ENCODE measurements at places on chromosomes 2 and 18.

GRCh38 chr2:240711701-240712100, 20.0 kb downstream of the AQP12A start:
- no peak for DNase-seq

GRCh38 chr2:97932975-97933662, 62.6 kb downstream of the TMEM131 start:
- DNase-seq, result no peak

- DNase-seq, result no peak
Observed at GRCh38 chr2:41116106-41116797, 664.4 kb upstream of the SLC8A1 start.

GRCh38 chr2:155997538-155997937, 335.0 kb downstream of the NR4A2 start:
- no peak for DNase-seq

GRCh38 chr2:222976521-222977061, 75.4 kb upstream of the KCNE4 start:
- no peak for DNase-seq

DNA sequence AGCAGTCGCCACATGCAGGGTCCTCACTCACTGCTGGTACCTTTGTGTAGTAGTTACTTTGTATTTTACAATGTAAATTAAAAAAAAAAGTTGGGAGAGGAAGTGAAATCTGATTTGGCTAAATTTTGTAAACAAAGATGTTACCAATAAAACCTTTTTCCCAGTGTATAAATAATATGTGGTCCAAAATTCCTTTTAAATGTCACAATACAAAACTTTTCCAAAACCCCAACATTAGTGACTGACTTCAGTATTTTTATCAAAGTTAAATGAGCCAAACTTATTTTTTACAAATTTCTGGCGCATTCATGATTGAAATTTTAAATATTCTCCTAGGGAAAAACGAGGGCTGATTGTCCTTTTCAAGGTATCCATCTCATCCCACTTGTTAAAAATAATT, 239.9 kb downstream of the AGAP1 start:
- no peak for DNase-seq

GRCh38 chr2:27915191-27915590, 24.7 kb downstream of the BABAM2 start:
- DNase-seq, result no peak

DNA sequence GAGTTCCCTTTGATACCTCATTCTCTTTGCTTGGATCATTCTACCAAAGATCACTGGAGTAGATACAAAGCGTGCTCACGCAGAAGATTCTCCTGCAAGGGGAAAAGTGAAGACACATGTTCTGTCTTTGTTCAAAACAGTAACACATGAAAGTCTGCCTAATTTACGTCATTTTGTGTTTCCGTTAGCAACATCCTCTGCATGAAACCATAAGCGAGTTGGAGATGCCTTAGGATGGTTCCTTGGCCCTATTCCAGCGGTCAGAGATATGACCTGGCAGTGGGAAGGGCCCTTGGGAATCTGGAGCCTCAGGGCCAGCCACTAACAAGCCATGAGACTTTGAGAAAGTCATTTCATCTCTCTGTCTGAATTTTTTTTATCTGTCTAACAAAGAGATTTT, 180.9 kb upstream of the TWIST2 start:
- DNase-seq, result no peak

DNA sequence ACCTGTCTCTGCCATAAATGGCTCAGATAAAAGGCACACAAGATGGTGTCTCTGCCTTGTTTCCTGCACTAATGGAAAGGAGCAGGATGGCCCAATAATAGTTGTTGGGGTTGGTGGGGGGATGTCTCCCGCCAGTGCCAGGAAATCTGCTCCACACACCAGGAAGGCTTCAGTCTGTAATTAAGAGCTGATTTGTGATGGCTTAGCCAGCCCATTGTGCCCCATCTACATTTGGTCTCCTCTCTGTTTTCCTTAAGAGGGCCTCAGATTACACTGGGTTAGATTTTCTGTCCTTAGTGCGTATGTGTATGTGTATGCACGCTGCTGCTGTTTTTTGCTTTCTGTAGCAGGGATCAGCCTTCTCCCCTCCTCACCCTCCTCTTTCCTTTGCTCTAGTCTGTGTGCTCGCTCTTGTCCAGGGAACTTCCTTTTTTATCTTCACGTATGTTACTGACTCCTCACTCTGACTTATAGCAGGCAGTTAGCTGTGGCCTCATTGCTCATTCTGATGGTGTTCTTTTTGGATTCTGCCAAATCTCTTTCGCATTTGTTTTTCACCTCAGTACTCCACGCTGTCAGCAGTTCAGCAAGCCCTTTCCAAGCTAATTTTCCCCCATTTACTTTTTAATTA, 33.4 kb upstream of the MGAT5 start:
- no peak for DNase-seq

DNA sequence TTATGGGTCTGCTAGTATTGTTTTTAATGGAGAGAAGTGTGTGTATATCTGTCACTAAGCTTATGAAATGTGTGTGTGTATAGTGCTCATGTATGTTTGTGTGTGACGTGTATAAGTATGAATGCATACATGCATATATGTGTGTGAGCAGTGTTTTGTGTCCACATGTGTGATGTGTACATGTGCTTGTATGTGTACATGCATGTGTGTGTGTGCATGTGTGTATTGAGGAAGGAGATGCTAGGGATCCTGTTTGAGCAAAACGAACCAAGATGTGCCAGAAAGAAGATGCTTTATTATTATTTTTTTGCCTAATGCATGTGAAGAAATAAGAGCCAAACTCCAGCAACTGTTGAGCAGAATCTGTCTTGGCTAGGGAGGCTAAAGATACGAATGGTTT, 301.3 kb upstream of the SKOR2 start:
- DNase-seq, result no peak

- no peak for DNase-seq
Observed at GRCh38 chr2:191103774-191104173, 47.0 kb downstream of the STAT4 start.

DNA sequence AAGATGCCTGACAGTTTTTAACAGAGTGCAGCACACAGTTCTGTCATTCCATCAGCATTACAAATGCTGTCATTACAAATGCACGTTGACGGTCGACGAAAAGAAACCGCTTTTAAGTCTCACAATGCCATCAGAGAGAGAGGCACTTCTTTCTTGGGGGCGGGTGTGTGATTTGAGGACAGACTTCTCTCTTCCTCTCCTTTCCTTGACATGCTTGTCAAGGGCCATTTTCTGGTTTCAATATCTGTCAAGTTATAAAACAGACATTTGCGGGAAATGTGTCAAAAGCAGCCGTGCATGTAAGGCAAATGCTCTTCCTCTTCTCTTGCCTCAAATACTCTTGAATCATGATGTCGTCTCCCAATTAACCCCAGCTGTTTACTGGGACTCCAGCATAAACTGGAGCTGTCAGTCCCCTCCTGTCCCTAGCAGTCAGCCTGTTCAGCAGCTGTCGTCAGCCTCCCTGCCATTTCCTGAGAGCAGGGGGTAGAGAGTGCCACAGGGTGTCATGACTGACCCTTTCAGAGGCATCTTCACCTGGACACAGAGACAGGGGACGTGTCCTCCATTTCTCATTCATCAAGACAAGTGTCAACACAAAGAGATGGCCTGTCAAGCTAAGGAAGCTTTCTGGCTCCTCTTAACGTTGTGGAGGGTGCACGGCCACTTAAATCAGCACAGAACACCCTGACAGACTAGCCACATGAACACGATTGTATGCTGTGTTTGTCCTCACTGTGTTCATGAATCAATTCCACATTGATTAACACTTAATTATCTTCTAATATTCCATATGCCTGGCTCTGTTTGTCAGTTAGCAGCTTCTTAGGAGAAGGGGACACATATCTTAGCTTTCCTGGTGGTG, 305.4 kb upstream of the RAB6C start:
- no peak for DNase-seq

DNA sequence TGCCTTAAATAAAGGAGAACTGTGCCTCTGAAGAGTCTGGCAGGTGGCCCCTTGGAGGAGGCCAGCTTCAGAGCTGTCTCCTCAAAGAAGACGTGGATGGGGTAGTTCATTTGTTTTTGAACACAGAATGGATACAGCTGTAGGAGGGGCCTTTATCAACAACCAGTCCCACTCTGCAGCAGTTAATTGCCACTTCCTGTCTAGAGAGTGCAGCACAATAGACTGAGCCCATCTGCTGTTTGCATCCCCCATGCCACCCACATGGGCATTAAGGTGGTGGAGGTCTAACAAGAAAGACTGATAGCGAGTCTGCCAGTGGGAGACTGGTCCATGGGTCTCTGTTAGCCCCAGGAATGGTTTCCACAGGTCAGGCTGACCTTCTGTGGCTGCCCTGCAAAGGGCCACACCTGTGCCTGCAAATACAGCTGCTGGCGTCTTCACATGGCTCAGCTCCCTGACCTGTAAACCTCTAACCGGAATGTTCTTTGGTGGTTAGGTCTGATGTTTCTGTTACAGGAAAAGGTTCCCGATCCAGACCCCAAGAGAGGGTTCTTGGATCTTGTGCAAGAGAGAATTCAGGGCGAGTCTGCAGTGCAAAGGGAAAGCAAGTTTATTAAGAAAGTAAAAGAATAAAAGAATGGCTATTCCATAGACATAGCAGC, 153.3 kb upstream of the ITGA6 start:
- no peak for DNase-seq

DNA sequence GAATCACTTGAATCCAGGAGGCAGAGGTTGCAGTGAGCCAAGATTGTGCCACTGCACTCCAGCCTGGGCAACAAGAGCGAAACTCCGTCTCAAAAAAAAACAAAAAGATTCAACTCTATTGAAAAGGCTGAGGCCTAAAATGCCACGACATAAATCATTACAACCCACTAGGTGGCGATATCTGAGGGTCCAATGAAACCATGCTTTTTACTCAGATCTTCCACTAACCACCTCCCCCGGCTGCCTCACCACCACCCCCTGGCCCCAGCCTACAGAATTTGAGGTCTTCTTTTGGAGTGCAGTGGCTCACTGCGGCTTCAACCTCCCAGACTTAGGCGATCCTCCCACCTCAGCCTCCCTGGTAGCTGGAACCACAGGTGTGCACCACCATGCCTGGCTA, 57.5 kb downstream of the AP1S3 start:
- DNase-seq, result peak; percentile 26

DNA sequence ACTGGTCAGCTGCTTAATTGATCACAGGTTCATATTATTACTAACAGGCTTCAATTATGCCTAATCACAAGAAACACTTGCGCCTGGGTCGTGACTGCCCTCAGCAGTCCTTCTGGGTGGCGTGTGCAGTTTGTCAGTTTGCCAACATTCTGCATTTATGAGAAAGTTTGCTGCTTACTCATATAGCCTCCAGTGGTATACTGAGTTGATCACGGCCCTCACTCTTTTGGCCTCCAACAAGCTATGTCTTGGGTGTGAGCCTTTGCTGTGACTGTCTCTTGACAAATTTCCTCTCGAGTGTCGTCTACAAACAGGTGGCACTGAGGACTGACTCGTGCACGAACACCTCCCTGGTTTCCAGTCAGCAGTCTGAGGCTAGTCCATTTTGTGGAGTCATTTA, 27.3 kb downstream of the DCDC2C start:
- no peak for DNase-seq

DNA sequence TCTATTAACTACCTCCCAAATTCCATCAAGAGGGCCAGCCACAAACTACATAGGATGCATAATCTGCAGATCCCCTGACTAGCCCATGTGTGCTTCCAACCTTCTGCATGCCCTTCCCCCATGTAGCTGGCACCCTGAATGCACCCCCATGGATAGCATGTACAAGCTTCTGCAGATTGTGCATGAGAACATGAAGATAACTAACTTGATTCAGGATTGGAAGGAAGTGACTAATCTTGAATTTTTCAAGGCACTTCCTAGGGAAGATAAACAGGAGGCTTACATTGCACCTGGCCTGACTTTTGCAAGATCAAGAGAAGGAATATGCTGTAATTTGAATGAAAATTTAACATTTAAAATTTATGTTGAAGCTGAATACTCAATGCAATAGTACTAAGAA, 66.7 kb downstream of the CDC42EP3 start:
- DNase-seq, result no peak

DNA sequence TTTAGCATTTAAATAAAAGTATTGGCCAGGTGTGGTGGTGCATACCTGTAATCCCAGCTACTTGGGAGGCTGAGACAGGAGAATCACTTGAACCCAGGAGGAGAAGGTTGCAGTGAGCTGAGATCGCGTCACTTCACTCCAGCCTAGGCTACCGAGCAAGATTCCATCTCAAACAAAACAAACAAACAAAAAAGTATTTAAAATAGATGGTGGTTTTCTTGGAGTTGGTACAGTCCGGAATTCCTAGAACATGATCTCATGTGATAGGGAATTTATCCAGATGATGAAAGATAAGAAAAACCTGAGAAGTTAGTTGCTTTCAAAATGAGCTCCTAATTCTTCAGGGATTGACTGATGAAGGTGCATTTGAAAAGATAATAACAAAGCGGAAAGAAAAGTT, 62.0 kb downstream of the BIRC6 start:
- no peak for DNase-seq

DNA sequence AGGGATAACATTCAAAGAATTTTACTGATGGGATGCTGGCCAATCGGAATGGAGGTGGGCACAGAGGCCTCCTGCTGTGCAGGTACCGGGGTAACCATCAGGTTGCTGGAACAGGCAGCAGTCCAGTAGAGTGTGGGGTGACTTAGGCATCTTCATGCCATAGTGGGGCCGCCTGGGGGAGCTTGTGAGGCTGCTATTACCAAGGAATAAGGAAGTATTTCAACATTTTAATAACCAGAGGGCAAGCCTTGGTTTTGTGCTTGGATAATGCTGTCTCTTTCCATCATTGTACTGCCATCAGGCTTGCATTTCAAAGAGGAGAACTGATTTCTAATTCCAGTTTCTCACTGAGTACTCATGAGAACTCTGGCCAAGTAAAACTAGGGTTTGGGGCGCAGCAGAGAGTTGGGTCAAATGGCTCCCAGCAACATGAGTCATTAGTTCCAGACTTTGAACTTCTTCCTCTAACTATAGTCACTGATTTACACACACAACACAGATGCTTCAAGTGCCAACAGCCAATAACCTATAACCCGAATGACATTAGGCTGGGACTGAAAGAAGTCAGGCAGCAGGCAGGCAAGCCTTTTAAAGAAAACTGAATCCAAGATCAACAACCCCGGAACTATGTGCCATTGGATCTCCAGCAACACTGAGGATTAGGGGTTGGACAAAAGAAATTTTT, 56.1 kb upstream of the FHL2 start:
- no peak for DNase-seq

DNA sequence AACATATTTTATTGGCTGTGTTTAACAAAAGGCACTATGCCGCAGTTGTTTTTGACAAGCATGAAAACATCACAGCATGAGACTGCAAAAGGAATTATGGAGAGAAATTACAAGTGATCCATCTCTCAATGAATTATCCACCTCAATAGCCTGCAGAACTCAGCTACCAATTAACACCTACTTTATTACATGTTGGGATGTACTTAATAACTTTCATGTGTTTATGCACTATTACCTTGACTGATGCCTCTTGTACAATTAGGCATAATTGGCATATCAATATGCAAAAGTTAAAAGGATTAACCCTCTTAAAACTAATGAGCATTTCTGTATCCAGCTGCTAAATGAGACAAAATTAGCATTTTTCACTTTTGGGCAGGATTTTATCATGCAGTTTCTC, 27.8 kb downstream of the ARHGAP15 start:
- no peak for DNase-seq

- peak; percentile 18 for DNase-seq
Observed at GRCh38 chr2:25168256-25169072, at the start of gene POMC. POMC (minus strand) TSS chr2:25168580; CDS start chr2:25164772, 3,808 bp downstream.

All from stimulated activated CD4-positive, alpha-beta T cell treated with anti-CD3 and anti-CD28 coated beads, Interleukin-2, amount 100 ng/mL, for 48 hours (primary cell).